ENCODE measurements at places on chromosomes 6 and 20.

DNA sequence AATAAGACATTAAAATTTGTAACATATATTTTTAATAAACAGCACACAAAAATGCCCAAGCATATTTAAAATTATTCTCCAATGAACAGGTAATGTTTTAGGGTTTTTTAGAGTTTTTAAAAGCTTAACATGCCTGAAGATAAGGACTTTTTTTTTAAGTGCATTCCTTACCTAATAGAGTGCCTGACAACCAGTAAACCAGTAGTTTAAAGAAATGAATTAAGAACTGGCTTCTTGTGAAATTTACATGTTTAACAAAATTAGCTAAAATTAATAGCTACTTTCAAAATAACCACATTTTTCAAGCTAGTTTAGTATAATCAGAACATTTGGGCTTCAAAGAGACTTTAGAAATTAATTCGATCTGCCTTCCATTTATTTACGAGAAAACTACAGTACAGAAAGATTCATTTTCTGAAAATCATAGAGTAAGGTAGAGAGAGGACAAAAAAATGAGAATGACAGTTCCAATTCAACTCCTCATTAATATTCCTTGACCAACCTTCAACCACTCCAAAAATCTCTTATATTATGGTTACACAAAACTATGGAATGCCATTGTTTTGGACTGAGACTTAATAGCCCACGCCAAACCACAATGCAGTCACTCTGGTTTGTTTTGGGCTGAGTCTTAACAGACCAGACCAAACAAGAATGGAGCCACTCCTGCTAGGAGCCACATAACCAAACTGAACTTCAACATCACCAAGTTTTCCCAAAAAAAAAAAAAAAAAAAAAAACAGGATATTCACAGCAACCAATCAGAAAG is 5.7 kb upstream of the PLN start:
- no peak for DNase-seq

- DNase-seq, result no peak
Observed at GRCh38 chr6:112122756-112123155, 35.4 kb downstream of the FAM229B start.

DNA sequence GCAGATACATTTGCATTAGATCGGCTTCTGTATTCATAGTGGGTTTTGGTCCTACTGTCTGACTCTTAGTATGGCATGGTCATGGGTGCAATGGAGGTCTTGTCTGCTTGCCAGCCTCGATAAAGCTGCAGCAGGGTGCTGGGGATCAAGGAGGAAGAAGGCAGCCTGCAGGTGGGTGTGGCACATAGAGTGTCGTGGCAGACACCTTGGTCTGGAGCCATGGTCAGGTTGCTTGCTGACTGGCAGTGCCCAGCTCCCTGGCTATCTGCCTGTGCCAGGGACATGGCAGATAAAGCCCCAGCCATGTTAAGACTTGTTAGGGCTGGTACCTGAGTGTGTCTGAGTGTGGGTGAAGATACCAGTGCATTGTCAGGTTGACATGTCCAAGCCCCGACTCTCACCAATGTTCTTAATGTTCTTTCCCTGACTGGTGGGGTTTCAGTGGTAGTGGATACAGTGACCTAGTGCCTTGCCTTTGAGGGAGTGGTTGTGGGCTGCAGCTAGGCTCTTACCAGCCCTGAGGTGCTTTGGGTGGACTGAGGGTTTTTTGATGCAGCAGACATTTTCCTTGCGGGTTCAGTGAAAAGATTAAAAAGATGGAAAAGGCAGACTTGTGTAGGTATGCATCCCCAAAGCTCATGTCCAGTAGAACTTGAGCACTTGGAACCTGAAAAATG is 1.8 kb downstream of the FAM83D start:
- DNase-seq, result no peak

- no peak for DNase-seq
Observed at GRCh38 chr20:18057994-18058349, 256 bp upstream of the OVOL2 start.

- DNase-seq, result no peak
Observed at GRCh38 chr20:49400410-49400809, 82.1 kb downstream of the KCNB1 start.

- no peak for DNase-seq
Observed at GRCh38 chr6:148265054-148265453, 77.6 kb upstream of the SASH1 start.

DNA sequence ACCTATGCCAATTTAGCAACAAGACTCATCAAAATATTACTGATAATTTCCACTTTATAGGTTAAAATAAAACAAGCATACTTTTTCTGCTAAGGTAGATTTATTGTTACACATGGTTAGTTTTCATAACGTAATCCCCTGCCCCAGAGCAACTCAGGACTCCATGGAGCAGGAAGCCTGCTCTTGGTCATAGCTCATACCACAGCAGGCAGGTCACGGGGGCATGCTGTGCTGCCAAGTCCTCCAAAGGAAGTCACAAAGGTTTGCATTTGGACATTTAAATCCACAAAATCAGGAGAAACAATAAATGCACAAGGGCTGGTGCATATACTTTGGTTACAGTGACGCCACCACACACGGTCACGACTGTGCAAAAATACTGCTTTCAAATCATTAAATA is 12.5 kb downstream of the GZF1 start:
- no peak for DNase-seq

- no peak for DNase-seq
Observed at GRCh38 chr6:23266536-23266935, 697.2 kb downstream of the HDGFL1 start.
